Aorta (tissue), 5 donors: ENCODE measurements at places on chromosomes 12 and 14.

- DNase-seq, result no peak
- H3K27ac ChIP-seq, result no peak overlapping the region
- H3K4me3 ChIP-seq, result no peak overlapping the region
- H3K27me3 ChIP-seq, result no peaks in the 10 kb centered on the region
- H3K36me3 ChIP-seq, result peaks cover 4% of the 10 kb centered on the region
- peaks cover 6% of the 10 kb centered on the region for H3K4me1 ChIP-seq
These were observed 13.0 kb downstream of the FBXO33 start for GRCh38 chr14:39419272-39419671.

DNA sequence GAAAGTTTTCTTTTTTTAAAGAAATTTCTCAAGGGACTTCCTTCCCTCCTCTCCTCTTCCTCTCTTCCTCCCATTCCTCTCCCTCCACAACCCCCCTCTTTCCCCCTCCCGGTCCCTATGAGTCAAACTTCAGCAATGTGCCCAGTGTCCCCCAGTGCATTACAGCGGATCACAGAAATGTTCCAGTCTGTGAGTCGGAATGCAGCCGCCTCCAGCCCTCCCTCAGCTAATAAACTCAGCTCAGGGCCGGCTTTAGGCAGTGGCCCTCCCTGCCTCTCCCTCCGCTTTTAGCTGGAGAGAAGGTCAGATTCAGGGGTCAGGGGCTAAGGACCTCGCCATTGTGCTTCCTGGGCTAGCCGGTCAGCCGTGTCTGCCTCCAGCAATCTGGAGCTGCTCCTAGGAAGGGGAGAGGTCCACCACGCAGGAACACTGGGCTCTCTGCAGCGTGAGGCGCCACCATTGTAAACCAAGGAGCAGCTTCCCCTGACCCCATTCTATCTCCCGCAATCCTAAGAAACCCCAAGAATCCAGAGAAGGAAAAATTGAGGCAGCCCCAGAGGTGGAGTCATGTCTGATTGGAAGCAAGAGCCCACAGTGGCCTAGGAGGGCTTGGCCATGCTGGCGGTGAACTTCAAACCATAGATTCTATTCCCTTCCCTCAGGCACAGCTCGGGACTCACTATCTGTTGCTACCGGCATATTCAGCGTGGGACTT, 1.1 kb upstream of the HDAC7 start:
- peaks cover 6% of the 10 kb centered on the region for H3K4me1 ChIP-seq
- peak overlapping the region; percentile 96 for H3K4me3 ChIP-seq
- peak overlapping the region; percentile 96 for H3K27ac ChIP-seq
- H3K27me3 ChIP-seq, result no peaks in the 10 kb centered on the region
- DNase-seq, result peak; percentile 92
- no peaks in the 10 kb centered on the region for H3K36me3 ChIP-seq

DNA sequence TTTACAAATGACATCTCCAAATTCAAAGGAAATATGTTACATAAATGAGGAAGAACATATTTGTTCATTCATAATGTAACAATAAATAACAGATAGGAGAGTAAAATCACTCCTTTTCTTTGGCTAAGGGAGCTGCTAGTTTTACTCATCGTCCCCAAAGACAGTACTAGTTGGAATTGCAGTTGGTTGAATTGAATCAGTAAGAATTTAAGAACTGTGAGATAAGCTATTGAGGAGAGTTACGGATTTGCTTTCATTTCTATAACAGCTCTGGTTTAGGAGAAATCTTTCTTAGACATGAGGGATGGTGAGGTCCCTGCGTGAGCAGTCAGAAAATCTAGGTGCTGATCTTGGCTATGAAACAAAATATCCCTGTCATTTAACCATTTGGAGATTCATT, 402.8 kb downstream of the AEBP2 start:
- H3K36me3 ChIP-seq, result no peaks in the 10 kb centered on the region
- no peaks in the 10 kb centered on the region for H3K4me1 ChIP-seq
- no peaks in the 10 kb centered on the region for H3K27me3 ChIP-seq
- DNase-seq, result no peak

DNA sequence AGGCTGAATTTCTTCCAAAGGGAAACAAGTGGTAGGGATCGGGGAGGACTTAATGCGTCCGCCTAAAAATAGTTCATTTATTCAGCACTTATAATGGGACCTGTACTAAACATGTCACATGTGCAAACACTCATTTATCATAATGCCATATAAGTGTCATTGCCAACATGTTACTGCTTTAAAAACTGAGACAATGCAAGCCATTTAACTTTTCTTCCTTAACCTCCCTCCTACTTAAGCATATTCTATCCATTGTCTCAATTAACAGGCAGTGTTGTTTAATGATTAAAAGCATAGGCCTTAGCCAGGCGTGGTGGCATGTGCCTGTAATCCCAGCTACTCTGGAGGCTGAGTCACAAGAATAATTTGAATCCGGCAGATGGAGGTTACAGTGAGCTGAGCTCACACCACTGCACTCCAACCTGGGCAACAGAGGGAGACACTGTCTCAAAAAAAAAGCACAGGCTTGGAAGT, 13.5 kb upstream of the SCFD1 start:
- H3K27ac ChIP-seq, result no peak overlapping the region
- H3K36me3 ChIP-seq, result no peaks in the 10 kb centered on the region
- no peaks in the 10 kb centered on the region for H3K4me1 ChIP-seq
- H3K27me3 ChIP-seq, result no peaks in the 10 kb centered on the region
- DNase-seq, result no peak
- no peak overlapping the region for H3K4me3 ChIP-seq

DNA sequence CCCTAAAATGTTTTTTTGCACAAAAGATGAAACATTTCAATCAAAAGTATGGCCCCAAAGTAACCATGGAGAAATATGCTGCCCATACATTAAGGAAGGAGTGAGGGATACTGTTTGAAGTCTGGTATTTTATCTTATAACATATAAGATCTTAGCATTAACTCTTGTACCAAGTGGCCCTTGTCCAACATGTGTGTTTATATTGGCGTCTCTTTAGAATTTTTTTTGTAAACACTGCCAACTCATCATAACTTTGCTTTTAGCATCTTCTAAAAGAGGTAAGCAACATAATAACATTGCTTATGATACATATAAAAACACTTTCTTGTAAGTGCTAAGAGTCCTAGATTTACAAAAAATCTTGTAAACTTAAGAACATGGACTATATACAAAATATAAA, 419.7 kb downstream of the ADAMTS20 start:
- DNase-seq, result no peak
- H3K27ac ChIP-seq, result no peak overlapping the region
- H3K36me3 ChIP-seq, result no peaks in the 10 kb centered on the region
- no peaks in the 10 kb centered on the region for H3K27me3 ChIP-seq
- no peak overlapping the region for H3K4me3 ChIP-seq

DNA sequence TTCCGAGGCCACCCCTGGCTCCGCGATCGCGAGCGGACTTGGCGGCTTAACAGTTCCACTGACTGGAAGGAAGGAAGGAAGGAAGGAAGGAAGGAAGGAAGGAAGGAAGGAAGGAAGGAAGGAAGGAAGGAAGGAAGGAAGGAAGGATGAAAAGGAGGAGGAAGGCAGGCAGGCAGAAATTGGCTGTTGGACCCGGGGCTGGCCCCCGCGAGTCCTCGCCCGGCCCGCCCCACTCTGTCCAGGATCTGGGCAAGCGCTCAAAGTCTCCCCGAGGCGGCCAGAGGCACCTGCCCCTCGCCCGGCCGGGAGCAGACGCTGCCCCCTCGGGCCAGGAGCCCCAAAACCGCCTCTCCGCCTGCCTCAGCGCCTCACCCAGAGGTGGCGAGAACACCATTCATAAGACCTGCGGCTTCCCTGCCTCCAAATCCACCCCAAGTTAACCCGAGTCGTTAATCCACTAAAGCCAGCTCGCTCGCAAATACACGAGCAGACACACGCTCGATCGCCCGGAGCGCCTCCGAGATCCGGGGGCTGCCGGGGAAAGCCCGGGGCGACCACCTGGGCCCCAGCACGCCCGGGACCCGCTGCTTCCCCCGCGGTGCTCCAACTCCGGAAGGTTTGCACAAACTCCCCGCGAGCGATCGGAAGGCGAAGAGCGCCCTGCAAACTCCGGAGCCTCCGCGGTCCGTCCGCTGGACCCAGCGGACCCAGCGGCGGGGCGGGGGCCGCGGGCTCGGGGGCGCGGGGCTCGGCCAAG, 844 bp downstream of the DPF3 start:
- no peak overlapping the region for H3K27ac ChIP-seq
- DNase-seq, result peak; percentile 49
- no peaks in the 10 kb centered on the region for H3K27me3 ChIP-seq
- no peaks in the 10 kb centered on the region for H3K4me1 ChIP-seq

DNA sequence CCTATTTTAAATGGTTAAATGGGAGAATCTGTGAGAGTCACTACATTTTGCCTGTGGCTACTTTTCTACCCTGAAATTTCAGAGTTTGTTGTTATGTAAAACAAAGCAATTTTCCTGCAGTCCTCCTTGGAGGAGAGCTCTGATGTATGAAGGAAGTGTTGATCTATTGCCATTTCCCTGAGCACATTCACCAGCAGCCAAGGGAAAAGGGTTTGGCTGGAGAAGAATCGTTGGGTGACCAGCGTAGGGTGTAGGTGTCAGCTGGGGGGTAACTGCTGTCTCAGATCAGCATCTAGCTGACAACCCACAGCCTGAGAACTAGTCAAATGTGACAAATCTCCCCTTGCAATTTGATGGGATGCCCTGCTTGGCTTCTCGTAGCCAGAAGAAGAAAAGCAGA, 230.5 kb downstream of the PDZRN4 start:
- no peak for DNase-seq
- H3K27me3 ChIP-seq, result no peaks in the 10 kb centered on the region
- H3K4me1 ChIP-seq, result no peaks in the 10 kb centered on the region
- no peaks in the 10 kb centered on the region for H3K36me3 ChIP-seq
- no peak overlapping the region for H3K27ac ChIP-seq

GRCh38 chr12:64611341-64612284, 1.3 kb downstream of the RASSF3 start:
- DNase-seq, result peak; percentile 69
- no peaks in the 10 kb centered on the region for H3K27me3 ChIP-seq
- peak overlapping the region; percentile 96 for H3K4me3 ChIP-seq
- H3K4me1 ChIP-seq, result peaks cover 3% of the 10 kb centered on the region

DNA sequence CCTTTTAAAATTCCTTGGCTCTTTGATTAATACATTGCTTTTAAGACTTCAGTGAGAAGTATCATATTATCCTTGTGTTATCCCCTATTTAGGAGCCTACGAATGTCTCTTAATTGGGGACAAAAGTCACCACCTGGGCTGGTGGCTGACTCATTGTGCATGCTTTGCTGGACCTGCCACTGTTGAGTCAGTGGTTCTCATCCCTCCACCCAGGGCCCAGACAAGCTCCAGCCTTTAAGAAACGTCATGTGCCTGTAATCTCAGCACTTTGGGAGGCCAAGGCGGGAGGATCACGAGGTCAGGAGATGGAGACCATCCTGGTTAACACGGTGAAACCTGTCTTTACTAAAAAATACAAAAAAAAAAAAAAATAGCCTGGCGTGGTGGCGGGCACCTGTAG, 57.9 kb downstream of the OTX2 start:
- H3K4me1 ChIP-seq, result no peaks in the 10 kb centered on the region
- H3K4me3 ChIP-seq, result no peak overlapping the region
- no peak for DNase-seq
- no peaks in the 10 kb centered on the region for H3K27me3 ChIP-seq
- H3K27ac ChIP-seq, result no peak overlapping the region

DNA sequence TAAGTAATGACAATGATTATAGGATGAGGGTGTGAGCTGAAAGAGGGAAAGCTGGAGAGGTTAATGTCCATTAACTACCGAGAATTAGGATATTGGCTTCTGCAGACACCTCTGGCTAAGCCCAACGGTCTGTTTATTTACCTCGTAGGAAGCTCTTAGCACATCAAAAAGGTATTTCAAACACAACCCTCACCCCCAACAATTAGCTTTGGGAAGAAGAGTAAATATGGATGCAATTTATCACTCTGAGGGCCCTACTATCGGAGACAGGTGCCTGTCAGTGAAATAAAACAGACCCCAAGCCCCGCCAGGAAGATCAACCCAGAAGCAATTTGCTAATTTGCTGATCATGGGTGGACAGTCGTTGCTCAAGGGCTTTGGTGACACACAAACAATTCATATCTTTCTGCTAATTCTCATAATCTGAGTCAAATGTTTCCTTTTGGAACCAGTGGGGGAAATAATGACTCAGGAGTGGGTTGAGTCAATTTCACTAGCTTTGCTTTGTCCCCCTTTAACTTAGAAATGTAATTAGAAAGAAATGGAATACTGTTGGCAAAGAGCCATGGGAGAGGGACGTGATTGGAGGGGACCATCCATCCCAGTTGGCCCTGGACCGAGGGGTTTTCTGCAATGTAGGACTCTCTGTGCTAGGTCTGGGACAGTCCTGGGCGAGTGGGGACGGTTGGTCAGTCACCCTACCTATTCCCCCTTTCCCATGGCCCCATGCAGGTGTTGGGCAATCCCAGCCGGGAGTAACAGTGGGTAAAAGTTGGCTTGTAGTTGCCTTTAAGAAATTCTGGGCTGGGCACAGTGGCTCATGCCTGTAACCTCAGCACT, 99.1 kb upstream of the MED13L start:
- no peak overlapping the region for H3K4me3 ChIP-seq
- H3K36me3 ChIP-seq, result no peaks in the 10 kb centered on the region
- no peaks in the 10 kb centered on the region for H3K27me3 ChIP-seq
- no peak overlapping the region for H3K27ac ChIP-seq
- no peaks in the 10 kb centered on the region for H3K4me1 ChIP-seq

- no peaks in the 10 kb centered on the region for H3K27me3 ChIP-seq
- H3K36me3 ChIP-seq, result peaks cover 14% of the 10 kb centered on the region
- no peak overlapping the region for H3K27ac ChIP-seq
- H3K4me1 ChIP-seq, result no peaks in the 10 kb centered on the region
- no peak overlapping the region for H3K4me3 ChIP-seq
- no peak for DNase-seq
These were observed 24.9 kb downstream of the TCP11L2 start for GRCh38 chr12:106327309-106327869.

GRCh38 chr12:80064269-80064668, 35.1 kb upstream of the OTOGL start:
- no peak for DNase-seq
- no peaks in the 10 kb centered on the region for H3K4me1 ChIP-seq
- no peaks in the 10 kb centered on the region for H3K36me3 ChIP-seq
- H3K4me3 ChIP-seq, result no peak overlapping the region
- no peaks in the 10 kb centered on the region for H3K27me3 ChIP-seq

GRCh38 chr14:56357428-56357827, 222.2 kb upstream of the TMEM260 start:
- H3K4me3 ChIP-seq, result no peak overlapping the region
- H3K4me1 ChIP-seq, result peaks cover 5% of the 10 kb centered on the region

- H3K4me3 ChIP-seq, result no peak overlapping the region
- H3K27me3 ChIP-seq, result no peaks in the 10 kb centered on the region
- no peaks in the 10 kb centered on the region for H3K4me1 ChIP-seq
- no peak for DNase-seq
- H3K27ac ChIP-seq, result no peak overlapping the region
- peaks cover 2% of the 10 kb centered on the region for H3K36me3 ChIP-seq
These were observed 40.9 kb downstream of the RNF34 start for GRCh38 chr12:121440768-121441167.

DNA sequence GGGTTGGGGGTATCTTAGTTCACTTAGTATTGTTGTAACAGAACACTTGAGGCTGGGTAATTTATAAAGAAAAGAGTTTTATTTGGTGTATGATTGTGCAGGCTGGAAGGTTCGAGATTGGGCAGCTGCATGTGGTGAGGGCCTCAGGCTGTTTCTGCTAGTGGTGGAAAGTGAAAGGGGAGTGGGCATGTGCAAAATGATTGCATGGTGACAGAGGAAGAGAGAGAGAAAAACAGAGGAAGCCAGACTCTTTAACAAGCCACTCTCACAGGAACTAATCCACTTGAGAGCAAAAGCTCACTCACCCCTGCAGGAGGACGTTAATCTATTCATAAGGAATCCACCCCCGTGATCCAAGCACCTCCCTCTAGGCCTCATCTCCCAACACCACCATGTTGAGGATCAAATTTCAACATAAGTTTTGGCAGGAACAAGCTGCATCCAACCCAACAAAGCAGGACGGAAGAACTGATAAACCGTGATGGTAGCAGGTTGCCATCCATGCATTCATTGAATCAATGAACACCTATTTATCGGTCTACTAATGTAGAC, 165.0 kb upstream of the GZMB start:
- no peak for DNase-seq
- H3K36me3 ChIP-seq, result no peaks in the 10 kb centered on the region
- no peak overlapping the region for H3K4me3 ChIP-seq
- H3K27ac ChIP-seq, result no peak overlapping the region
